ENCODE measurements at places on chromosomes 1 and 21.

- DNase-seq = no peak
Observed at GRCh38 chr1:25183126-25183980, 48.9 kb downstream of the SYF2 start.

DNA sequence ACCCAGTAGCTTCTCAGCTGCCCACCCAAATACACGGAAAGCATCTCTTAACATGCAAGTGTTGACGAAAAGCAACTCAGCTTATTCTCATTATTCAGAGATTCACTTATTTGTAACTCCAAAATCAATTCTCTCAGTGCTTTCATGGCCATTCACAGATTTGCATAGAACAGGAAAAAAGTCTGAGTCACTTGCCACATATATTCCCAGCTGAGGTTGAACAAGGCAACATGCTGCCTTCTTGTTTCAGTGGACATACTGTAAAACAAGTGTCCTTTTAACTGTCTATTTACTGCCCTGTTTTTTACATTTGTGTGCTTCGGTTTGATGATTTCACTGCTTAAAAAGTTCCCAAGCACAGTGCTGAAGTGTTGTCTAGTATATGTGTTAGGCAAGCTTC is 273.0 kb downstream of the LTN1 start:
- no peak for DNase-seq

- no peak for DNase-seq
Observed at GRCh38 chr1:109281680-109282496, 1.1 kb downstream of the PSRC1 start.

GRCh38 chr1:66160719-66161118 is 368.0 kb downstream of the PDE4B start:
- DNase-seq = no peak

DNA sequence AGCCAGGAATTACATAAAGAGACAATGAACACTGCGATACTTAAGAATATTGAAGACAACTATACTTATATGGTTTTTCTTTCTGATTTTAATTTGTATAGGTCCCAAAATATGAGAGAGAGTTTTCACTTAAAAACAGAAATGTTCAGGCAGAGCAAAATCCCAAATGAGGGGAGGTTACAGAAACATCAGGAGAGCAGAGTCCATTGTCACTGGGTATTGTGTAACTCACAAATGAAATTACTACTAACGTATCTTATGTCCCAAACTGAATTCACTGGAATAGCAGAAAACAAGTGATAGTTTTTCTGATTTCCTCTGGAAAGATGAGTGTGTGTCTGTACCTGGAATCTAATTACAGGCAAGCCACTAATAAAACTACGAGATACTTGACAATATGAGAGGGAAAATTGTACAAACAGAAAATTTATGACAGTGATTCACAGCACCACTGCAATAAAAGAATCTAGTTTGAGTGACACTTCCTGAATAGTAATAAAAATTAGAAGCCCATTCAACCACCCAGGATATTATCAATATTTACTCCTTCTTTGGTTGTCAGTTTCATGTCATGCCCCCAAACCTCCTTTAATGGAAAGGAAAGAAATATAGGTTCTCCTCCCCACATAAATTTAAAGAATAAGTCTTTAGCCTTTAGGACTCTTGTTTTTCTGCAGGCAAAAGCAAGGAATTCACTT is 522.6 kb downstream of the ADGRL2 start:
- no peak for DNase-seq

GRCh38 chr1:7784492-7785071 is 491 bp downstream of the PER3 start:
- DNase-seq = no peak

DNA sequence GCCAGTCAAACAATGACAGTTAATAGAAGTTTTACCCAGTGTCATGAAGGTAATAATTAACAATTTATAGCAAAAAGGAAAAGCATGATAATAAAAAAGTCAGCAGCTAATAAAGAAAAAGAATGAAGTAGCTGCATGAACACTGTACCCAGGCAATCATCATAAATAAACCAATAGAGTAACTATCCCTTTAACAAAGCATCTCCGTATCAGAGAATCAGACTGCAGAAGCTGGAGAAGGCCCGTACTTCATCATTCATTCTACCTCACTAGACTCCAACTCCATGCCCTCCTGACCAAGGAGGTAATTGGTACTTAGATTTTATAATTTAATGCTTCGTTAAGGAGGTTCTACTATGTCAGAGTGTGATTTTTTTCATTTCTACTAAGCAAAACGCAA is 140.5 kb downstream of the NEGR1 start:
- no peak for DNase-seq

GRCh38 chr21:26954662-26955121 is 12.2 kb downstream of the ADAMTS5 start:
- no peak for DNase-seq

DNA sequence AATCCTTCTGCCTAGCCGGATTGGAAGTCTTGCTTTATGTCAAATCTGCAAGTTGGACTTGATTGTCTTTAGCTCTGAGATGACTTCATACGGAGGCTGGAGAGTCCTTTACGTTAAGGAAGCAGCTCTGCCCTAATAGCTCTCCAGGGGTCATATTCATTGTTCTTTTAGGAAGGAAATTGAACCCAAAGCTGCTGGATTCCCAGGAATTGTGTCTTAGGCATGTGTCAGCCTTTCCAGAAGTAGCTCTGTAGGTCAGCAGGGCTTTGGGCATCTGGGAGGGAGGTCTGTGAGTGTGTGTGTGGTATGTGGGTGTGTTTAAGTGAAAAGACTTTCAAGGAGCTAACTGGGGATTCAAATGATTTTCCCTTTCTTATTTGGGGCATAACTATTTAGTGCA is 82.4 kb downstream of the ABCA4 start:
- no peak for DNase-seq

GRCh38 chr1:19483261-19483660 is 2.1 kb downstream of the CAPZB start:
- DNase-seq = no peak

DNA sequence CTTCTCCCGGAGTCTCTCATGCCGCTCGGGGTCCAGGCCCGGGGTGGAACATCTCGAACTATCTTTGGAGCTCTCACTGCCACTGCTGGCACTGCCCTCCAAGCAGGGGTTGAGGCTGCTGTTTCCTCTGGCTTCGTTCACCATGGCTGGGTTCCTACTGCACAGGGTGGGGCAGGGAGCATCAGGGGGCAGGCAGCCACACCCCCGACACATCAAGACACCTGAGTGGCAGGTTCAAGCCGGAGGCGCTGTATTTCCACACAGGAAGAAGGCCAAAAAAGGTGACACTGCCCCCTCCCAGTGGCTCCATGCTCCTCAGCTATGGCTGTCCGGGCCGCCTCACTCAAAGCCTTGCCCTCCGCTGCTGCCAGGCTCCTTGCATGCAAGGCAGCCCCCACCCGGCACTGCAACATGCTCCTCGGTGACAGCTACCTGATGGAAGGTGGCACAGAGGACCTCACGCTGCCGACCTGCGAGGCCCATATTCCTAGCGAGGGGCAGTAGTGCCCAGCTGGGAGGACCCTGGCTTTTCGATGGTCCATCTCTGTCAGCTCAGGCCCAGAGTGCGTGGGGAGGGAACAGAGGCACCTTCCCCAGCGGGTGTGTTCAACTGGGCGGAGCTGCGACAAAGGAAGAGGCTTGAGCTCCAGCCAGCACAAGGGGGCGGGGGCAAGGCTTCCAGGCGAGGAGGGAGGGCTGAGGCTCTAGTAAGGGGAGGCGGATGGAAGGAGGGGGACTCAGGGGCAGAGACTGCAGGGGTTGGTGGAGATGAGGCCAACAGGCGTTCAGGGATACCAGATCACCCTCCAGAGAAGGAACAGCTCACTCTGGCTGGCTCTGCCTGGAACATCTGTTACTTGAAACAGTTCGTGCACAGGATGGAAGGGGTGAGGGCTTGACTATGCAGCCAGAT is 2.5 kb downstream of the MTHFR start:
- DNase-seq = peak; percentile 95

- DNase-seq = peak; percentile 91
Observed at GRCh38 chr21:42991992-42992740, 17.8 kb downstream of the PKNOX1 start.

DNA sequence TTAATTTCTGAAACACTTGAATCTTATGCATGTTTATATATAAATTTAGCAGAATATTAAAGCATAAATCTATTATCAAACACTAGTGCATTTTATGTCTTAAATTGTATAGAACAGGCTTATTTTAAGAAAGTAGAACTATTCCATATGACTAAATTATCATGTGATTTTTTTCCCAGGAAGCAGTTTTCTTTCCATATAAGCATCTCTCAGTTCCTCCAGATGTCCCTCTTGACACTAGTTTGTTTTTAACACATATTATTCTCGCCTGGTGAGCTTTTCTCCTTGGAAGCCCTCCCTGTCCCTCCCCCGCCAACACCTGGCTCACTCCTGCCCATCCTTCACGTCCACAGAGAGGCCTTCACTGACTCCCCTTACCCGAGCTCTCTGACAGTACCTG is 48.3 kb upstream of the BCAR3 start:
- DNase-seq = no peak

GRCh38 chr1:232643251-232643650 is 13.3 kb upstream of the SIPA1L2 start:
- DNase-seq = no peak

DNA sequence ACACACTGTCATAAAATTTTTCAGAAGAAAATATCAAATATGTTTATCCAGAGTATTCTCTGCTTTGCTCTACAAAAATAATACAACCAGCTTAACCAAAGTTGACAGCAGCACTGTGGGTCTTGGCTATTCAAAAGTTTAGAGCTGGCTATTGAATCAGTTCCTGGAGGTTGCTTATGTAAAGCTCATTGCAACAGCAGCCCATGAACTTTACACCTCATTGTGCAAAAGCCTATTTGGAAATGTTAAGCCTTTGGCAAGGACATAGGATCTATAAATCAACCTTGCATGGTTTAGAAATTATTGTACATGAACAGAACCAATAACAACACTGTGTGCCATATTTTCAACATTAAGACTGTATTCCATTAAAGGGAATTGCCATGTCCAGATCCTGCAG is 714.9 kb downstream of the ADGRL2 start:
- no peak for DNase-seq

DNA sequence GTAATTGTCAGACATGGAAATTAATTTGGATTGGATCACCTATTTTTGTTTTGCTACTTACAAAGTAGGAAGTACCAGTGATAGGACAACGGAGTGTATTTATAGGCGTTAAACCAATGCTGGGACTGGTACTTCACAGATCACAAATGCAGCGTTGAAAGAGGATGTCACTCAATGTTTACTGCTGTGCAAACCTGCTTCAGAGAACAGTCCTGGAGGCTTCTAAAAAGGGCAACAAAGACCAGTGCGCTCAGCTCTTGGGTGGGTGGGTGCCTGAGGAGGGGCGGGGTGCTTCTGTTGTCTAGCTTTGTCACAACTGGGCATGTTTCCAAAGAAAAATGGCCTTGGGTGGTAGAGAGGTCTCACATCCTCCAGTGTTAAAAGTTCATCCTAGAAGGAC is 2.1 kb downstream of the C1orf21 start:
- no peak for DNase-seq

GRCh38 chr21:44352253-44352860 is 1.1 kb upstream of the TRPM2 start:
- DNase-seq = no peak

GRCh38 chr1:160733898-160734297 is 5.1 kb upstream of the SLAMF7 start:
- DNase-seq = no peak

DNA sequence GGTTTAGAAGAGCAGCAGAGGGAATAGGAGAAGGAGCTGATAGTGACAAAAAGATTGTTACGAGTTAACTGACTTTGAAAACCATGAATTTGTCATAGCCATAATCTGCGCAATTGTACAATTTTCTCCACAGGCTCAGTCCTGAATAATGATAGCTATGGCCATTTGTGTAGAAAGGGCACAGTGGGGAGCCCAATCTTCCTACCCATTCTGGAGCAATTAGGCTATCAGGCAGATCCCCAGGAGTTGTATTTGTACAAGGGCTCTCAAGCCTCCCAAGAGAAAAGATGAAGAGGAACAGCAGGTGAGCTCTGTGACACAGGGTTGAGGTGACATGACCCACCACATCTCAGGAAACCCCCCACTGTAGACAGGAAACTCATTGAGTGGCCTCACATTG is 42.1 kb upstream of the SAMD13 start:
- DNase-seq = no peak

GRCh38 chr21:17429936-17430335 is 82.9 kb upstream of the CXADR start:
- DNase-seq = no peak

DNA sequence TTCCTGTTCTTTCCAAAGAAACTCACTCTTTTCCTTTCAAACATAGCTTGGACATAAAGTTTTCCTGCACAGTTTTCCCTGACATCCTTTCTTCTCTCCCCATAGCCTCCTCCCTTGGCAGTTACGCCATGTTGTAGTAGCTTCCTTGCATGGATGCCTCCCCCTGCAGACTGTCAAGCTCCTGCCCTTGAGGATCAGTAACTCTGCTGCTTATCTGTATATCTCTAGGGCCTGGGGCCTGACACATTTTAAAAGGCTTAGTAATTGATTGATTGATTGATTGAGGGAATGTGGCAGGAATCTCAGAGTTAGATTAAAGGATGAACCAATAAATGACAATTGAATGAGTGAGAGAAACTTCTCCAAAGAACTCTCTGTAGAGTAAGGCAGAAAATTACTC is 143.7 kb downstream of the NEK7 start:
- DNase-seq = no peak

GRCh38 chr1:41362357-41362721 is 1.1 kb downstream of the FOXO6 start:
- no peak for DNase-seq

GRCh38 chr1:110452330-110452729 is 1.4 kb downstream of the PROK1 start:
- no peak for DNase-seq

DNA sequence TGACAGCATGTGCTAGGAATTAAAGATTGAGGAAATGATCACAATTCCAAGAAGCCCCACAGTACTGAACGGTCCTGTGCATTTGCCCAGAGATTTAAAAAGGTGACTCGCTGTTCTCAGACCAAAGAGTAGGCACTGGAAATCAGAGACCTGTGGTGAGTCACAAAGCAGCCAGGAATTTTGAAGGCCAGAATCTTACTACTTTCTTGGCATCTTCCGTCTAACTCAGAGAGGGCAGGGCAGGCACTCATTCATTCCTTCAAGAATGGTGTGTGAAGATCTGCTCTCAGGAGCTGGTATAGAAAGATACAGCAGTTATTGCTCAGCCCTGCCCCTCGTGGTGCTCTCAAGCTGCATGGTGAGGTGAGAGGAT is 57.9 kb downstream of the BRINP2 start:
- DNase-seq = no peak

DNA sequence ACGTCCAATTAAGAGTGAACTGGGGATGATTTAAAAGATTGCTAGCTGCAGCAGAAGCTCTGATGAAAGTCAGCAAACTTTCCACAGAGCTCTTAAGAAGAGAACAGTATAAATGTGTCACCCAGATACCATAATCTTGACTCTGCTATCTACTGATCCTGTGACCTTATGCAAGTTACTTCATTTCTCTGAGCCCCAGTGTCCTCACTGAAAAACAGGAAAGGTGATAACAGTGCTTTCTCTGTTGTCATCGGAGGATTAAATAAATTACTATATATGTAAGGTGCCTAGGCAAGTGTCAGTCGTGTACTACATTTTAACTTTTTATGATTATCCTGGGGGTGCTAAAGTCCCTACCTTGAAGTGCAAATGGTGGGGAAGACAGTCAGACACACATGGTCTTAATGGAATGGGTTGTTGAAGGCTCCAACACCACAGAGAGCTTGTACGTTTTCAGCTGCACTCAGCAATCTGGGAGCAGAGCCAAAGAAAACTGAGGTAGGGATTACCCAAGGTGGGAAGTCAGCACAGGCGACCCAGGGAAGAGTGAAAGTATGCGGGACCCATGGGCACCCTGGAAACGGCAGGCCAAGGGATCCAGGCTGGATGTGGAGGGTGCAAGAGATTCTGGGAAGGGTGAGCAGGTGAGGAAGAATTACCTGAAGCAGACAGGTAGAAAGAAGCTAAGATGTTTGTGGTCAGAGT is 82.8 kb downstream of the DTL start:
- DNase-seq = no peak

Measured in AG04450 (cell line).